ENCODE measurements at places on chromosomes 6 and 20. TPM values are rescaled to one million over a fixed set of nuclear protein-coding genes. Genes with fewer than 3 reads are reported as not detected.

Gene OPRL1
- 0.33 TPM for total RNA-seq

- DNase-seq = no peak
These were observed 145.1 kb downstream of the MRPL14 start for GRCh38 chr6:43982084-43982625.

GRCh38 chr6:118930680-118931079 lies 4.3 kb downstream of the MCM9 start:
- no peak for DNase-seq

GRCh38 chr6:45663251-45664221 lies 285.8 kb upstream of the SUPT3H start:
- no peak for DNase-seq

Gene FOXS1
- total RNA-seq = 0.17 TPM

GRCh38 chr20:10672624-10673127 lies 1.1 kb downstream of the JAG1 start:
- DNase-seq = peak; percentile 47

Data from HT1080 (cell line).